ENCODE measurements at places on chromosomes 13 and 19.

GRCh38 chr19:11324748-11325389 lies 14.6 kb downstream of the RAB3D start:
- no peak for DNase-seq

DNA sequence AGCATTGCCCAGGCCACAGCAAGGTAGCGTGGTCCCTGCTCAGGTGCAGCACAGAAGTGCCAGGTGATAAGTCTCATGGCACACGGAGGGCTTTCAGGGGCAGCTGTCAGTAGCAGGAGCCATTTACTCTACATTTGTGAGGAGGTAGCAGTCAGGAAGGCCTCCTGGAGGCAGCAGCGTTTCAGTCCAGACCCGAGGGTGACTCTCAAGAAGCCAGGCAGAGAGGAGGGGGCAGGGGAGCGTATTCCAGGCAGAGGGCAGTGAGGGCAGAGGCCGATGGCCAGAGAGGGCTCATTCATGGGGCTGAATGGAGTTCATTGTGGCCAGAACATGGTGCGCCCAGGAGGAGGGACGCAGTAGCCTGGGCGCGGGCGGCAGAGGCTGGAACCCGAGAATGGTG lies 8.9 kb downstream of the PIAS4 start:
- no peak for DNase-seq

GRCh38 chr19:40717325-40717879 lies 490 bp downstream of the ITPKC start:
- no peak for DNase-seq

DNA sequence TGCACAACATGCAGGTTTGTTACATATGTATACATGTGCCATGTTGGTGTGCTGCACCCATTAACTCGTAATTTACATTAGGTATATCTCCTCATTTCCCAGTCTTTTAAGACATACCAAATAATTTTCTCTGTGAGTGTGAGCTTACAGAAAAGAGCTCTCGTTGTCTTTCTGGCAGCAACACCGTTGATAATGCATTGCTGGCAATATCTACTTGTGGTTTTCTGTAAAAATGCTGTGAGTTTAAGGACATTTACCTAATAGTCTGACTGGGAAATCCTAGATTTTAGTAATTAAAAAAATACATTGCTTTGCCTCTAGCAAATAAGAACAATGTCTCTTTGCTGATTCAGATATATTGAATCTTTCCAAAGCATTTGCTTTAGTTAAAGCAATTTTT lies 8.4 kb downstream of the IGFL3 start:
- no peak for DNase-seq

DNA sequence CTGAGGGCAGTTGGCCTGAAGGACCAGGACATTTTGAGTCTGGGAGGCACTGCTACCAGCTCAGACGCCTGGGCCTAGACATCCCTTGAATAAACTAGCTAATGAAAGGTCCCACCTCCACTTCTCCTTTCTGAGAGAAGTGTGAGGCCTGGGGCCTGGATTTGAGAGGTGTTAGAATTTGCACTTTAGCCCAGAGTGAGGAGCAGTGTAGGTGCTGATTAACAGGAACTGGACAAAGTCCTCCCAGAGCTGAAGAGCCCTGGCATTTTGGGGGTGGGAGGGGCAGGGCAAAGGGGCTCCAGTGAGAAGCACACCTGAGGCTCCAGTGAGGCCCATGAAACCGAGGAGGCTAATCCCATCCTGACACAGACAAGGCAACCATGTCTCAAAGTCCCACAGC lies 15.2 kb upstream of the SLC1A5 start:
- DNase-seq = no peak

DNA sequence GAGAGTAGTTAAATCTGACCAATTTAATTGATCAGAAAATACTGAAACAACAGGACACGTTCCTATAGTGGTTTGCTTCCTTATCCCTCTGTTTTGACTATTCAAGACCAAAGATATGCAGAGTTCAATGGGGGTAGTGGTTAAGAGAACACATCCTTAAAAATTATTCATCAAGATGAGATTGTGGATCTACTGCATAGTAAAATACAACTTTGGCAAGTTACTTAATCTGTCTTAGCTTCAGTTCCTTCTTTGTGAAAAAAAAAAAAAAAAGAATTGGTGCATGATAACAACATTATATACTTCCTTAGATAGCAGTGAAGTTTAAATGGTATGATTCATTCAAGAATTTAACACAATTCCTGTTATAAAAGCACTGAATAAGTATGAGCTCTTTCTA lies 552.1 kb downstream of the DCT start:
- DNase-seq = no peak

- DNase-seq = no peak
These were observed 46.2 kb downstream of the KLF2 start for GRCh38 chr19:16370641-16371391.

GRCh38 chr13:80527400-80527799 lies 186.5 kb upstream of the SPRY2 start:
- no peak for DNase-seq

DNA sequence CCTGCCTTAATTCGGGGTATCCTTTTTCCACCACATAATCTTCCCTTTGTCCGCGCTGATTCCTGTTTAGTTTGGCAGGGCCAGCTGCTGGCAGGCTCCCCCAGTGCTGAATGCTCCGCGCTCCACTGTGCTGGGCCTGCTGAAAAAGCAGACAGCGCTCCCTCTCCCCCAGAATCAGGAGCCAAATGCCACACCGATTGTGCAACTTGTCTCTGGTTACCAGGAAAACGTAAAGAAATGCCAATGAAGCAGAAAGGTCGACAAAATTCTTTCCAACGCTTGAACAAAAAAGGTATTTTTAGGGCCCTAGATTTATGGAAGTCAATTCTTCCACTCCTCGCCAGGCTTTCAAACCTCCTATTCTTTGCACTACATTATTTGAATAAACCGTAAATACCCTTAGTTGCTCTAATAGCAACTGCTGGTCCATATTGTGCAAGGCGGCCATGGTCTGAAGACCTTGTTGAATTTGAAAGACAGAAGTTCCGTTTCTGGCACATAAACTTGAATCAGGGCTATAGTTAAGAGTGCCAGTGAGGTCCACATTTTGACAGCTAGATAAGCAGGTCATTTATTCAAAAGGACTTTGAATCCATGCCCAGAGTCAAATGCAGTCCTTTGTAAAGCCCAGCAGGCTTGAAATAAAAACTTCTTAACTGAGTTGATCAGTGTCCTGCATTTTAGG lies 206.7 kb upstream of the RFC3 start:
- no peak for DNase-seq

GRCh38 chr19:1103132-1103707 lies 574 bp upstream of the GPX4 start:
- no peak for DNase-seq

GRCh38 chr13:30116379-30116778 lies 191.0 kb downstream of the KATNAL1 start:
- no peak for DNase-seq

GRCh38 chr19:7819337-7819736 lies 10.7 kb upstream of the EVI5L start:
- no peak for DNase-seq

- DNase-seq = no peak
These were observed 4.5 kb upstream of the ELOF1 start for GRCh38 chr19:11563532-11563931.

- DNase-seq = no peak
These were observed 15.2 kb downstream of the EPN1 start for GRCh38 chr19:55690109-55690768.

GRCh38 chr19:7851623-7852500 lies 21.8 kb downstream of the EVI5L start:
- no peak for DNase-seq

GRCh38 chr13:59706101-59706976 lies 457.4 kb downstream of the DIAPH3 start:
- DNase-seq = no peak

DNA sequence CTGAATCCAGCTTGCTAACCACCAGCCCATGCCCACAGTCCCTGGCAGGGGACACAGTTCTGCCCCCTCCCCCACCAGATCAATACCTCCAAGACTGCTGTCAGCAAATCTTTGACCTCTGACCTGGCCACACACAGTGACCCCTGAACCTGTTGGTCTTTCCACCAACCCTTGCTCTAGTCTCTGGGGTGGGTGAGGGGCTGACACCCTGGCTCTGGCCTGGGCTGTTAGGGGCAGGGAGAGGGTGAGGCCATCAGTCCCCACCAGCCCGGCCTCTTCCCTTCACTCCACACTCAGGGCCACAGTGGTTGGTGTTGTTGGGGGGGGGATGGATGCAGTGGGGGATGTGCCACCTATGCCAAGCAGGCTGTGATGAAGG lies 21.8 kb upstream of the SLC7A10 start:
- no peak for DNase-seq

GRCh38 chr19:7678971-7679751 lies 1.5 kb upstream of the TRAPPC5 start:
- peak; percentile 50 for DNase-seq

GRCh38 chr13:52848455-52849195 lies at the start of gene PCDH8:
Gene PCDH8, minus strand, starts transcription at chr13:52848640. Its CDS starts 204 bp downstream, at chr13:52848436.
- DNase-seq = no peak

DNA sequence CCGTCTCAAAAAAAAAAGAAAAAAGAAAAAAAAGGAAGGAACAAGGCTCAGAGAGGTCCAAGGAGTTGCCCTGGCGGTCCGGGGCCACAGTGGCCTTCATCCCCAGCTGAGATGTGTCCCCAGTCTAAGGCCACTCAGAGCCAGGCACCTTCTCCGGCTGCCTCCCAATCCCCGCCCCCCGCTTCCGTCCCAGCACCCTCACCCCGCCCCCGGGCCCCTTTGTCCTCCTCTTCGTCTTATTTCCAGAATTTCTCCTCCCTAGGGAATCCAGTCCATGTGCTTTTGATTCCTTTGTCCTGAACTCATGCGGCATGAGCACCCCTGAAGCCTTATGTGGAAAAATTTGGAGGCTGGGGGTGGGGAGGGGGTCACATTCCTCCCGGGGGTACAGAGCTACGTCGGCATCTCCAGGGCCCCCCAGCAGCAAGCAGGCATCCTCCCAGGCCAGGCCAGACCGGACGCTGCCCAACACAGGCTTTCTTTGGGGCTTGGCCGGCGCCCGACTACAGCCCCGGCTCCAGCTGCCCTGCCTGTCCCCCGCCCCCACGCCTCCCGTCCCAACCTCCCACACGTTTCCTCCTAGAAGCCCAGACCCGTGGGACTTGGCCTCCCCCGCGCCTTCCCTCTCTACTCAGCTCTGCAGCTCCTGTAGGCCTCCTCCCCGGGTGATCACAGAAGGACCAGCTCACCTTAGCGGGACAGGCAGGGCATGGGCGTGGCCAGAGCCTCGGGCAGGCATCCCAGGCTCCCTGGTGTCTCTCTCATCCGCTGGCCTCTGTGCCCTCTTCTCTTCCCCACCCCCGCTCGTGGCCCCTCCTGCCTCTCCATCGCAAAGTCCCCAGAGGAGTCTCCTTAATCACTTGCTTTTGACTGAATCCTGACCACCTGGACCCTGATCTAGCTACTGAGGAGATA lies 17.8 kb upstream of the ADGRE5 start:
- peak; percentile 44 for DNase-seq

DNA sequence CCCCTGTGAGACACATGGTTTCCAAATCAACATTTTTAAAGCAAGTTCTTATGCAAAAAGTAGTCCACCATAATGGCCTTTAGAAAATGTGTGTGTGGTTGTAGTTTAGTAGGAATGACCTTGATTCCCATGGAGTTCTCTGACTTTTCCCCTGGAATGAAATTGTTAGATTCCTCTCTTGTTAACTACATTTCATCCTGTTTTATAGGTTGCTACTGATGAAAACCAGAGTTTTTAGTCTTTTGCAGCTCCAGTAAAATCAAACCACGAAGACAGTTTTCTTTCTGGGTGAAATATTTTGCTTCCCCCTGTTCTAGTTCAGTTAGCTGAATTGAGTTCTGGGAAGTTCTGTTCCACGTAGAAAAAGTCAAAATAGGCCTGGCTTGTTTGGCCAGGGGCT lies 107.7 kb downstream of the RAB20 start:
- no peak for DNase-seq

- no peak for DNase-seq
These were observed 16.0 kb downstream of the IZUMO4 start for GRCh38 chr19:2112516-2113320.

DNA sequence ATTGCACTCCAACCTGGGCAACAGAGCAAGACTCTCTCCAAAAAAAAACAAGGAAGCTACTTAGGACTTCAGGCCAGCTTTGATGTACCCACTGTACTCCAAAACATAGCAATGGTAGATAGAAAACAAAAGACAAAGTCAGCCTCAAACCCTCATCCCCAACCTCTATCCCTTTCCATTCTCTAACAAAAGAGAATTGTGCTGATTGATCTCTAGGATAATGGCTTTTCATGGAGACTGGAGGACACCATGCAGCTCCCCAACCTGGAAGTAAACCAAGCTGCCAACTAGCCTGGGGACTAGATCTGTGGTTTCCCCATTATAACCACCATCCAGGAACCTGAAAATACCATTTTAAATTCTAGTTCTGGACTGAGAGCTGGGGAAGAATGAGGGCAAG lies 4.3 kb upstream of the ZDHHC20 start:
- no peak for DNase-seq

DNA sequence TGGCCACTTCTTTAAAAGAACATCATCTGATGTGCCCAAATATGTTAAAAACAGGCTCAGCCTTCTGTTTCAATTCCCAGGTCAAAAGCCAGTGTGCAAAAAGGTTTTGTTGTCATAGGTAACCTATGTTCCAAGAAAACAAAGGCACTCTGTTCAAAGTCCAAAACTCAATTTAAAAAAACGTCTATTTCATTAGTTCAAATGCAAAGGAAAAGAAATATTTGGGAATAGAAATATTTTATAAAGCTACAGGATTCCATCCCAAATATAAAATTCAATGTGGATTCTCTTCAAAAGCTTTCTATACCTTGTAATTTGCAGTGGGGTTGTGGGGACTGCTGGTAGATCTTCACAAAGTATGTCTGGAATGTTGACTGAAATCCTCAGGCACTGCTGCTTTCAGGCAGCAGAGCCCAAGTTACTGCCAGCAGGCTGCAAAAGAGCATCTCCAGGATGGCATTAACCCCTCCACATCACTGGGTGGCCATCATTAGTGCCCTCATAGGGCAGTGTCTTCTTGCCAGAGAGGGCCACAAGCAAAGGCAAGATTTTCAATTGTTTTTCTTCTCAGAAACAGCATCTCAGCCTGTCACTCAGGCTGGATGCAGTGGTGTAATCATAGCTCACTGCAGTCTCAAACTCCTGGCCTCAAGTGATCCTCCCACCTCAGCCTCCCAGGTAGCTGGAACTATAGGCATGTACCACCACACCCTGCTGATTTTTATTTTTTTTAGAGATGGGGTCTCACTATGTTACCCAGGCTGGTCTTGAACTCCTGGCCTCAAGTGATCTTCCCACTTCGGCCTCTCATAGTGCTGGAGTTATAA lies 22.8 kb upstream of the STK24 start:
- DNase-seq = no peak

DNA sequence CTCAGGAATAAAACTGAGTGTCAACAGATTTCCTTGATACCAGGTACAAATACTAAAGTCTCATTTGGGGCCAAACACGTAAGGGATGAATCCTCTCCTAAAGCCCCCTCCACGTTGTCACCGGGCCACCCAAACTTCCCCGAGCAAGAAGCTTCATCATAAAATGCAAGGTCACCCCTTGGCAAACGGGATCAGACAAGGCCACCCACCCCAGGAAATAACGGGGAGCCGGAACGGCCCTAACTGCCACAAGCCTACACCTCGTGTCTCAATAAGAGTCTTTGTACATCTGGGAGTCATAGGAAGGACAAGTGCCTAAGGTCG lies 717 bp downstream of the EEF2 start:
- DNase-seq = no peak
